ENCODE measurements at places on chromosomes 3 and 15.

DNA sequence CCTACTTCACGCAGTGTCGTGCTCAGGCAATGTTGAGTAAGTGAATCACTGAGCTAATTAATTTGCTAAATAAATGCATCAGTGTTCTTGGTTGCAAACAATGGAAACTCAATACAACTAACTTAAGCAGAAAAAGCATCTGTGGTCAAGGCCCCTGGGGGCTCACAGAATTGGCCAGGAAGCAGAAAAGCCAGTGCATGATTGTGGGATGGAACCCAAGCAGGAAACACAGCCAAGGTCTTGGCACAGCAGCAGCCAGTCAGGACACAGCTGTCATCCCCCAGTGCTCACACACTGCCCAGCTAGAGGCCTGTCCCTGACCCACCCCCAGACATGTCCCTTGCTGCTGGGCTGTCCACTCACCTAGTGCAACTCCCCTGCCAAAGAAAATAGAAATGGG lies 85.9 kb downstream of the AQP9 start:
- no peak for DNase-seq

GRCh38 chr3:156307704-156308103 lies 187.3 kb downstream of the KCNAB1 start:
- DNase-seq, result no peak

GRCh38 chr15:42772144-42772543 lies 35.2 kb upstream of the CDAN1 start:
- DNase-seq, result no peak

DNA sequence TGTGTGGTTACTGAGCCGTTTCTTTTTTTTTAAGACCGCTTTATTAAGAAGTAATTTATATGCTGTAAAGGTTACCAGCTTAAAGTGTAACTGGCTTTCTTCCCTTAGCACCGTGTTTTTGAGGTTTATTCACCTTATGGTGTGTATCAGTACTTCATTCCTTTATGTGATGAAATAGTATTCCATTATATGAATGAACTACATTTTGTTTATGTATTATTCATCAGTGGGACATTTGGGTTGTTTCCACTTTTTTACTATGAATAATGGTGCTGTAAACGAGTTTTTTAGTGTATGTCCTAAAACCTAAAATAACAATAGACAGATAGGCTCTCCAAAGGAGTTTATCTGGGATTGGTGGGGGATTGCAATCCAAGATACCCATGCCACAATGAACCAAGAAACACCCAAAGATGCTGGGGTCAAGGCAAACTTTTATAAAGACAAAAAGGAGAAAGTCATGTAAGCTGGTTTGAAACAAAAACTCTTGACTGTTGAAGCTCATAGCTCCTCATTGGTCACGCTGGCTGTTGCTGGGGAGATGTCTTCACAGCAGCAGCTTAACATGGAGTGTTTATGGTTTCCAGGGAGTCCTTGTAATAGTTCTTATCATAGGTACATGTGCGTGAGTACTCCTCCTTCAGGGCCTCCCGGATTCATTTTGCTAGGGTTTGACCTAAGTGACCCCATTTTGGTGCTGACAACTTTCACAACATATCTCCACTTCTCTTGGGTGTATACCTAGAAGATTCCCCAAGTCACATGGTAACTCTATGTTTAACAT lies 16.0 kb downstream of the TM2D3 start:
- no peak for DNase-seq

- no peak for DNase-seq
Observed at GRCh38 chr3:119841808-119842471, 60.0 kb downstream of the NR1I2 start.

- DNase-seq, result no peak
Observed at GRCh38 chr3:99659951-99660350, 21.6 kb downstream of the COL8A1 start.

Data from activated CD4-positive, alpha-beta T cell treated with anti-CD3 and anti-CD28 coated beads, Interleukin-2, amount 50 U/mL, for 48 hours (primary cell).